ENCODE measurements at places on chromosomes 5 and 9.

DNA sequence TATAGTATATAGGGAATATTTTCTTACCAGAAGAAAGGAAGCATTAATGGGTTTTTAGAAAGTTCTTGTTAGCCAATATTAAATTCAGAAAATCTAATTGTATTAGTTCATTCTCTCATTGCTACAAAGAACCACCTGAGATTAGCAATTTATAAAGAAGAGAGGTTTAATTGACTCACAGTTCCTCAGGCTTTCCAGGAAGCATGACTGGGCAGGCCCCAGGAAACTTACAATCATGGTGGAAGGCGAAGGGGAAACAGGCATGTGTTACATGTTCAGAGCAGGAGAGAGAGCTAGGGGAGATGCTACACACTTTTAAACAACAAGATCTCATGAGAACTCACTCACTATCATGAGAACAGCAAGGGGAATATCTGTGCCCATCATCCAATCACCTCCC lies 304.0 kb upstream of the CDH12 start:
- no peak for DNase-seq

DNA sequence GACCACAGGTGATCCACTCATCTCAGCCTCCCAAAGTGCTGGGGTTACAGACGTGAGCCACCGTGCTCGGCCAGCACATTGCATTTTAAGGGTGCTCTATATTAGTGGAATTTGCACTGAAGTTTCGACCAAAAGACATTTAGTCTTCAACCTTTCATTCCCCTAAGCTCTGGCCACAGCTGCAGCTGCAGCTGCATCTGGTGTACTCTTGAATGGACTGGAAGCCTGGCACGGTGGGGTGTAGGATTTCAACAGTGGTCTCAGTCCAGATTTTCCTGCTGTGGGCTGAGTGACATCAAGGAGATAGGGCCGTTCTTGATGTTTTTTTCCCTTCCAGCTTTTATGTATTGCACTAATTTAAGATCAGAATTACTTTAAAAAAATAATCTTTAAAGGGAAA lies 255.2 kb downstream of the PDZD2 start:
- no peak for DNase-seq

DNA sequence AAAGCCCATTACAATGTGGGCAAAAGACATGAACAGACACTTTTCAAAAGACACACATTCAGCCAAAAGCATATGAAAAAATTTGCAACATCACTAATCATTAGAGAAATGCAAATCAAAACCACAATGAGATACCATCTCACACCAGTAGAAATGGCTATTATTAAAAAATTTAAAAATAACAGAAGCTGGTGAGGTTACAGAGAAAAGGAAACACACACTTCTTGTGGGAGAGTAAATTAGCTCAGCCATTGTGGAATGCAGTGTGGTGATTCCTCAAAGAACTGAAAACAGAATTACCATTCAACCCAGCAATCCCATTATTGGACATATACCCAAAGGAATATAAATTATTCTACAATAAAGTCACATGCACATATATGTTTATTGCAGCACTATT lies 585.2 kb upstream of the TUSC1 start:
- no peak for DNase-seq

DNA sequence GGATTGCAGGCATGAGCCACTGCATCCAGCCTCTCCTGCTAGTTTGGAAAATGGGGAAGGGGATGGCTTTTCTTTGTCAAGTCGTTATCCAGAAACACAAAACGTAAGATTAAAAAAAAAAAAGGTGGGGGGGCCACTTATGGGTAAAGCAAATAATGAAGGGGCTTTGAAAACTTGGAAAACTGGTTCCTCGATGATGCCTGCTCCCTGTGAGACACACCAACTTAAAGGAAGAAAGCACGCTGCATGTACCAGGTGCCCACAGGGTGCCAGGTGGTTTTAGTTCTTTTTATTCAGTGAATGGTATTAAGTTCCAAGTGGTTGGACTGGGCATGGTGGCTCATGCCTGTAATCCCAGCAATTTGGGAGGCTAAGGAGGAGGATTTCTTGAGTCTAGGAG lies 170.1 kb downstream of the GOLPH3 start:
- no peak for DNase-seq

DNA sequence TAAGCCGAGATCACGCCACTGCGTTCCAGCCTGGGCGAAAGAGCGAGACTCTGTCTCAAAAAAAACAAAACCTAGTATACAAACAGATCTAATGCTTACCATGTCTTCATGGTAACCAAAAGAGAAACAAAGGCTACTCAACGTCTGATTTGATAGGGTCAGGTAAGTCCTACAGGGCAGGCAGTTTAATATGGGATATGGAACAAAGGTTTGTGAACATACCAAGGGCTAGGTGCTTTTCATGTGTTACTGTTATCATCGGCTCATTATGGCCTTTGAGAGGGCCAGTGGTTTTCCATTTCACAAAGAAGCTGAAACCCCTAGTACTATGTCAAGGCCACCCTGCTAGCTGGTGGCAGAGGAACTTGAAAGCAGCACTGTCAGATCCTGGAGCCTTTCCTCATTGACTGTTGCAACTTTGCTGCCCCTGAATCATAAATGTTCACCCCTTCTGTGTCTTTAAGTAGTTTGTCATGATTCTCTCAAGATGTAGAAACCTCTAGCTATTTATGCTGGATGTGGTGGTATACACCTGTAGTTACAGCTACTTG lies 5.1 kb downstream of the IQGAP2 start:
- DNase-seq: no peak

- no peak for DNase-seq
These were observed 4.6 kb downstream of the CDKN2A start for GRCh38 chr9:21989440-21990189.

GRCh38 chr5:5487585-5488360 lies 65.3 kb downstream of the ICE1 start:
- DNase-seq: no peak

DNA sequence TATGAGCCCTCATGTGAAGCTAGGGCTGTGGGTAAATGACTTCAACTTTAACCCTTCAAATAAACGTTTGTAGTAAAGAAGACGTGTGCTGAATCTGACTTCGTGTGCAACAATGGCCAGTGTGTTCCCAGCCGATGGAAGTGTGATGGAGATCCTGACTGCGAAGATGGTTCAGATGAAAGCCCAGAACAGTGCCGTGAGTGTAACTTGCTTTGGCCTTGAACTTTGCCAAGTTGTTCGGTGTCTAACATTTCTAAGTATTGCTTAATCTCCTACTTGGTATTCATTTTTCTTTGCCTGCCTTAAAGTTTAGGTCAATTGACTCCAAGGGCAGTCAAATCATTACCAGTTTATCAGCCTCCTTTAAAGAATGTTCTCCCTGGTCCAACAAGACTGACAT lies 18.2 kb downstream of the VLDLR start:
- DNase-seq: no peak

GRCh38 chr9:92138157-92138959 lies 23.1 kb upstream of the SPTLC1 start:
- DNase-seq: peak; percentile 69

DNA sequence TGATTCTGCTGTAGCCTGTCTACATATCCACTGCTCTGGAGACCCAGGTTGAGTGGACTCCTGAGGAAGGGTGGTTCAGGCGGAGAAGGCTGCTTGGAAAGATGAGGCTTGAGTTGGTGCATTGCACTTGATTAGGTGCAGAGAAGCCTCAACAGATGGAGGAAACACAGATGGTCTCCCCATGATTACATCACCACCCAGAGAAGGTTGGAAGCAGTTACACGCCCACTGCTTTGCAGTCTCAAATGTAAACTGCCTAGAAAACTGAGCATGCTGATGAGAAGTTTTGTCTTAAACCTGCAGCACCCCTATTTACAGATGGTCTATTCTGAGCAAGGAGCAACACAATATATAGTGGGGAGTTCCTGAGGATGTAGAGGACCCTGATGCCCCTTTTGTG lies 266.6 kb downstream of the PIK3R1 start:
- no peak for DNase-seq

- no peak for DNase-seq
These were observed 2030.4 kb downstream of the EFNA5 start for GRCh38 chr5:105640328-105640727.

- no peak for DNase-seq
These were observed 27.1 kb upstream of the GAS1 start for GRCh38 chr9:86974421-86974820.

DNA sequence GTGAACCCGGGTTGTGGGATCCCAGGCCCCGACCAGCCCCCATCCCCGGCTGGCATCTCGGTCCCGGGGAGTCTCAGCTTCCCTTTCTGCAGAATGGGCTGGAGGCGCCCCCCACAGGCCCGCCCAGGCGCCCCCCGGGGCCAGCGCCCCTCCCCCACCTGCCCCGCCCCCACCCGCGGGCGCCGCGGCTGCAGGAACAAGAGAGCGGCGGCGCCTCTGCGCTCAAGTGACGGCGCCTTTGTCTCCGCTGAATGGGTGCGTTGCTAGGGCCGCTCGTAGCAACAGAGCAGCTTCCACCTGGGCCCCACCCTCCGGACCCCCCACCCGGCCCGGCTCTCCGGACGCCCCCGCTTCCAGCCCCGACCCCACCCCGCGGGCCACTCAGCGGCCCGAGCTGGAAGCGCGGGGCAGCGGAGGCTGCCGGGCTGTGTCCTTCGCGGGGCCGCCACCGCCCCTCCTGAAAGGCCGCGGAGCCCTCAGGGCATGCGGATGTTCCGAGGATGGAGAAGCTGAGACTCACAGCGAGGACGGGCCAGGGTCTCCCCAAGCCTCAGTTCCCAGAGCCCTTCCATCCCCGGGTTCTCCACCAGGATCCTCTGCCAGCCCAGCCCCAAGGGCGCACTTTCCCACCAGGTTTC lies 27.5 kb downstream of the ADGRD2 start:
- no peak for DNase-seq

GRCh38 chr9:127122176-127123063 lies at the start of gene ANGPTL2:
ANGPTL2 (minus strand) TSS chr9:127122635; CDS start chr9:127108731, 13,904 bp downstream.
- peak; percentile 37 for DNase-seq

GRCh38 chr9:128020692-128021091 lies 39.9 kb upstream of the EEIG1 start:
- peak; percentile 9 for DNase-seq

DNA sequence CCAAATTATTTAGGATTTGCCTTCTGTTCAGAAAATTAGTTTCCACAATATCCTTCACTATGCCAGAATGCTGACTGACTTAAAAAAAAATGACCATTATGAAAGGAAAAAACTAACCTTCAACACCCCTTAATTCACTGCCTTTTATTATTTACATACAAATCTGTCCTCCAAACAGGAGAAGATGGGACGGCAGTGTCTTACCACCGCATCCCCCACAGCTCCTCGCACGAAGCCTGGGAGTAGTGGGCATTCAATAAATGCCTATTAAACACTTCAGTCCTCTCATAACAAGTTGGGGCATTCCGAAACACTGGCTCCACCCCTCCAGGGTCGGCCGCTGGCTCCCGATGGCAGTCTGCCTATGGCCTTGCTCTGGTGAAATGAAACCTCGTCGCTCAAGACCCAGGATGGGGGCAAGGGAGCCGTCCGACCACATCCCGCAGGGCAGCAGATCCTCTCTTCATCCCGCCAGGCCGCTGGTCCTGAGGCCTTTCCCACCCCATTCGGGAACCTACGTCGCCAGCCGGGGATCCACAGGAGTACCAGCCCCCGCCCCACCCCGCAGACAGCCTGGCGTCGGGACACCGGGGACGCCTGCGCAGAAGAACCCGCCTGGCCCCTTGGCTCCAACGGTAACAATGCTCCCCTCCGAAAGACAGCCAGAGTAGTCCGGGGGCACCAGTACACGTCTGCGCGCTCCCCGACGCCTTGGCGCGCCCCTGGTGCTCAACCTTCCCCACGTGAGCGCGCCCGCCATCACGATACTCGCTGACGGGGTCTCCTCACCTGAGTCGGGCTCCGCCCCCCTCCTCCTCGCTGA lies 613 bp downstream of the ZBTB5 start:
- peak; percentile 53 for DNase-seq

GRCh38 chr5:115170134-115170928 lies 623 bp upstream of the TRIM36 start:
- no peak for DNase-seq

- no peak for DNase-seq
These were observed 321.1 kb downstream of the ARHGEF28 start for GRCh38 chr5:73946919-73947602.

DNA sequence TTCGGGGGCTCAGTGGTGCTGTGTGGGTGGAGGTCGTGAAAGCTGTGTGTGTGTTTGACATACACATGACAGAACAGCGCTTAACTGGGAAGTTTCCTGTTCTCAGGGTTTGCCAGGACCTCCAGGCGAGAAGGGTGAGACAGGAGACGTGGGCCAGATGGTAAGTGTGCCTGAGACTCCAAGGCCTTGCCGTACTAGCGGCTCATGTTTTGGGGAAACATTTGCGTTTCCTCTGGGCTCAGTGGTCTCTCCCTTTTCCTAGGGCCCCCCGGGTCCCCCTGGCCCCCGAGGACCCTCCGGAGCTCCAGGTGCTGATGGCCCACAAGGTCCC lies 68.3 kb upstream of the FCN2 start:
- DNase-seq: no peak

- no peak for DNase-seq
These were observed 270.7 kb upstream of the TLE4 start for GRCh38 chr9:79301085-79301484.

DNA sequence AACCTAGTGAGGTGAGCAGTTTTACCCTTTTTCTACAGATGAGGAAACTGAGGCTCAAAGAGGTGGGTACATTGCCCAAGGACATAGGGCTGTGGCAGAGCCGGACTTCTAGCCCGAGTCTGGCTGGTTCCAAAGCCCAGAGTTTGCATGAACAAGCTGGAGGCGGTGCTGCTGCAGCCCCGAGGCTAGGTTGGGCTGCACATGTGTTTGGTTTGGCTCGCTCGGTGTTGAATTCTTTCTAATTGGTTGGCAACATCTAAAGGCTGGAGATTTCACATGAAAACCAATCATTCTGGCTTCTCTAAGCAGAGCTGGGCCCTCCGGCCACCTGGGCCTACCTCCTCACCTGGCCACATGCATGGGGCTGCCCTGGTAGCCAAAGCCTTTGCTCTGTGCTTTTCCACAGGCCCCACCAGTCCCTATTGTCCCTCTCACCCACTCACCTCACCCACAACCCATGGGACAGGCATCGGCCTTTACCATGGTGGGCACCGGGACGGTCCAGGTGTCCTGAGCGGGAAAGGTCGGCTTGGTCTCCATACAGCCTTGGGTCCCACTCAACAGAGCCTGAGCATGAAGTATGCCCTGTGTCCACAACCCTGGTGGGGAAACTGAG lies 262.3 kb downstream of the NSG2 start:
- no peak for DNase-seq

DNA sequence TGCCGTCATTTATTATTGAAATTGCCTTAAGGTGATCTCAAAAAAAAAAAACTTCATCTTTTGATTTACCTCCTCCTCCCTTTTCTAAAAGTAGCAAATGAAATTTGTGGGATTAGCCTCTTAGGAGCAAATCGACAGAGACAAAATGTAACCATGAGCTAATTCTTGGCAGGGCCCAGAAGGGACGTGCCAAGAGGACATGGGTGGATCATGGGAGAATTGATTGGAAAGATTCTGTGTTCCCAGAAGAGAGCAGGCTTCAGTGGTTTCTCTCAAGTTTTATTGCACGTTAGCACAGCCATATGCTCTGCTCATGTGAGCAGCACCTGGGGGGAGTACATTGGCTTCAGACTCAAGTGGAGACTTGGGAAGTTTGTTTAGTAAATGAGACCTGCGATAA lies 394.6 kb downstream of the ELAVL2 start:
- DNase-seq: no peak

- no peak for DNase-seq
These were observed 86.1 kb downstream of the FBXL17 start for GRCh38 chr5:108295578-108296368.

- no peak for DNase-seq
These were observed 132.0 kb downstream of the NSG2 start for GRCh38 chr5:174177531-174177930.

GRCh38 chr5:6291961-6292360 lies 86.4 kb downstream of the MED10 start:
- DNase-seq: no peak
